Coronary artery (tissue), 2 donors: ENCODE measurements at places on chromosomes 16 and 17.

GRCh38 chr17:3894911-3895343, 2.1 kb upstream of the CAMKK1 start:
- no peak for DNase-seq

DNA sequence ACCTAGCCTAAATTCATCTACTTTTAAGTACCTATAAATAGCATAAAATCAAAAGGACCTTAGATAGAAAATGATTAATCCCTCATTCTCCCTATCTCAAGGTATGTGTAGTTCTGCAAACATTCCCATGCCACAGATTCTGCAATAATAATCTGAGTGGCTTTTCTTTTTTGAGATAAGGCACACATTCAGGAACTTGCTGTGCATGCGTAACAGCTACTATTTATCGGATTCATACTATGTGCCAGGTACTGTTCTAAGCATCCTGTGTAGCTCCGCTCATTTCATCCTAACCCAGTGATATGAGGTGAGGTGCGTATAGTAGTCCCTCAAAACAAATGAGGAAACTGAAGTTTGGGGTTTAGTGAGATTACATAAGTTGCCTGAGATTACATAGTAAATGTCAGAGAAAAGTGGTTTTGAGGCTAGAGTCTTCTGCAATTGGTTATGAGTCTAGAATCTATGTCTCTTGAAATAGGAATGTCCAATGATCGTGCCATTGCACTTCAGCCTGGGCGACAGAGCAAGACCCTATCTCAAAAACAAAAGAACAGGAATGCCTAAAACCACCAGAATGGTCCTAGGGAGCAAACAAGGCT, 2.0 kb upstream of the ZNF263 start:
- no peak for DNase-seq

DNA sequence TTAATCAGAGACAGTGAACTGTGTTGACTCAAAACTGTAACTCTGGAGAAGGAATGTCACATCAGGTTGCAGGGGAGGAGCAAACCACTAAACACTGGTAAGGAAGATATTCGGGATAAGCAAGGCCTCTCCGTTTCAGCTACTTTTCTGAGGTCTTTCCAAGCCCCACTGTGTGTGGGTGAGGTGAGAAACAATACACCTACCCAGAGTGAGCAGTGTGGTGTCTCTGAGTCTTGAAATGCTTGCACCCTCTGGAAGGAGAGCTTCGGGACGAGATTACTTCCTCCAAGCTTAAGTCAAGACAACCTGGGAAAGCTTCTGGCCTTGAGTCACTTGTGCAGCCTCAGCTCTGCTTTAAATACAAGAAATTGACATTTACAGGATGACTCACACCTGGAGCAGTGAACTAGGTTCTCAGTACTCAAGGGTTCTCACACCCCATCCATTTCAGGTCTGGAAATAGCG, 2.5 kb upstream of the MAP3K14 start:
- no peak for DNase-seq

DNA sequence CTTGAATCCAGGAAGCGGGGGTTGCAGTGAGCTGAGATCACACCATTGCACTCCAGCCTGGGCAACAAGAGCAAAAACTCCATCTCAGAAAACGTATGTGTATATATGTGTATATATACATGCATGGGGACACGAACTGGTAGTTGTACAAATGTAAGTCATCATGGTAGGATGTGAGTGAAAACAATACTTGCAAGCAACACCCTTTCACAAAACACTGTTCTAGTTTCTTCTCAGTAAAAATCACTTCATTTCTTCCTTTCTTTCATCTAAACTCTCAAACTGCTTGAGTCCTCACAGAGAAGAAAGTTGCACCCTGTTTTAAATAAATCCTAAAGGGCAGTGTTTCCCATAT, 51.8 kb downstream of the METTL16 start:
- no peak for DNase-seq

DNA sequence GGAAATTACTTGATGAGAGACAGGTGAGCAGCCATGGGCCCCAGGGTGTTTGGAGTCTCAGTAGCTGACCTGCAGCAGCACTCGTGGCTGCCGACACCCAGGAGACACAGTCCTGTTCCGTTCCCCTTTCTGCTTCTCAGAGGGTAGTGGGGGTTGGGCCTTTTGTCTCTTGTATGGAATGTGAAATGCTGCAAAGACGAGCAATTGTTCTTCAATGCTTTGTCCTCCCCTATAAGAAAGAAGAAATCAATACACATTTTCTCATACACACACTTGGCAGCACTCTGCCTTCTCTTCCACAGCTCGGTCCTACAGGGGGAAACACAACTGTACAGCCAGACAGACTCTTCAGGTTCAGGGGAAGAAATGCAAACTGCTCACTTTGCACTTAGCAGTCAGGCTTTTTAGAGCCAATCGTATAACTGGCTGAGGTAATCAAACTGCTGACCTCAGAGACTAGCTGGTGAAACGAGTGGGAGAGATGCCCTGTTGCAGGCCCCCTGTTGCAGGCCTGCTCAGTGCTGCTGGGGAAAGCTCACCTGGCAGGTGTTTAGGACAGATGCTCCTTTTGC, 96.7 kb downstream of the AATF start:
- DNase-seq = no peak
